NCI-H2227 treated with DMSO at 0.1 percent for 48 hours (cell line): ENCODE measurements at places on chromosomes 2 and 18.

DNA sequence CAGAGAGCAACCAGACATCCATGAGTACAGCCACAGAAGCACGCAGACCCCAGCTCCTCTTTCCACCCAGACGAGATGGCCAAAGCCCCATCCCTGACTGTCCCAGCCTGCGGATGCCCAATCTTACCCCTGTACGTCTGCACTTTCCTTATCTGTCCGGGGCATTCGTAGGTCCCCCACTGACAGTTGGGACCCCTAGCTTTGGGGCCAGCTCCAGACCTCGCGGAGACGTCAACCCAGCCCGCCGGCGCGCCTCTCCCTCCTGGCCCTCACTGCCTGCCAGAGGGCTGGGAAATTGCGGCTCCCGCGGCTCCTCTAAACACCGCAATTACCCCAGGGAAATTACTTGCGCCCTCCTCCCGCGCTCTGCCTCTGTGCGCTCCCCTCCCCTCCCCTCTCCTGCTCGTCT lies 2.3 kb downstream of the ECEL1 start:
- DNase-seq, result peak; percentile 71

DNA sequence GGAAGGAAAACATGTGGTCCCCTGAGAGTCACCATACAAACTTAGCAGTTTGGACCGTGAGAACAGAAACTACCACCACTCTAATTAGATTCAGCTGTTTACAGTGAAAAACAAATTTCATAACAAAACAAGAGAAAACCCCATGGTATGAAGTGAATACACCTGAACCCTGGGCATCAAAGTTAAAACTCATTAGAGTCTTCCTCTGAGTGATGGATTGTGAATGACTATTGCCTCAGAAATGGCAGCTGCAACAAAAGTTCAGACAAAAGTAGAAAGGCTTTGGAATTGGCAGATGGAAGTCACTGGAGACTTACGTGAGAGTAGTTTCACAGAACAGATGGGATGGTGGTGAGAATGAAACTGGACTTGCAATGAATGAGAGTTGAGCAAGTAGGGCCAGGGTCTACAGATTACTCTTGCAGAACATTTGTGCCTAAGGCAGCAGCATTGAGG lies 98.0 kb downstream of the AAK1 start:
- no peak for DNase-seq

DNA sequence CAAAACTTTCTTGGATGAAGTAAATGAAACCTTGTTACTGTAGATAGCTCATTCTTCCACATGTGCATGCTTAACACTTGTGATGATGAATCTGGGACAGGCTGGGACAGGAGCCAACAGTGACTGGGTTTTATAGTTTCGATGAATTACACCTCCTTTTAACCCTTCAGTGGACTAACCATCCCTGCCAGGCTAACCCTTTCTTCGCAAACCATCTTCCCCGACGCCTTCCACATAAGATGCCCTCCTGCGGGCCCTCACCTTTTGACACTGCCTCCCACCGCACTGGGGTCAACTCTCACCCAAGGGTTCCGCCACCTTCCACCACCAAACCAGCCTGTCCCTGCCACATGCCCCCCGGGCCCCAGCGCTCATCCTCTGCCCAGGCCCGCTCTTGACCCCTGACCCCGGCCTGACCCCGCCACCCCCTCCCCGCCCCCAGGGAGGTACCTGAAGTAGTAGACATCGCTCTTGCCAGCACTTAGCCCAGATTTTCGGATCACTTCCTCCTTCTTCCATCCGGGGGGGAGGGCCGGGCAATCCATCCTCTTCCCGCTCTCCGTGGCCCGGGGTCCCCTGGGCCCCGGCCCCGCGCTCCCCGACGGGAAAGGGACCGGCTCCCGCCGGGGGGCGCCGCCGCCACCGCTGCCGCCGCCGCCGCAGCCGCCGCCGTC lies 764 bp downstream of the MBD2 start:
- peak; percentile 37 for DNase-seq

DNA sequence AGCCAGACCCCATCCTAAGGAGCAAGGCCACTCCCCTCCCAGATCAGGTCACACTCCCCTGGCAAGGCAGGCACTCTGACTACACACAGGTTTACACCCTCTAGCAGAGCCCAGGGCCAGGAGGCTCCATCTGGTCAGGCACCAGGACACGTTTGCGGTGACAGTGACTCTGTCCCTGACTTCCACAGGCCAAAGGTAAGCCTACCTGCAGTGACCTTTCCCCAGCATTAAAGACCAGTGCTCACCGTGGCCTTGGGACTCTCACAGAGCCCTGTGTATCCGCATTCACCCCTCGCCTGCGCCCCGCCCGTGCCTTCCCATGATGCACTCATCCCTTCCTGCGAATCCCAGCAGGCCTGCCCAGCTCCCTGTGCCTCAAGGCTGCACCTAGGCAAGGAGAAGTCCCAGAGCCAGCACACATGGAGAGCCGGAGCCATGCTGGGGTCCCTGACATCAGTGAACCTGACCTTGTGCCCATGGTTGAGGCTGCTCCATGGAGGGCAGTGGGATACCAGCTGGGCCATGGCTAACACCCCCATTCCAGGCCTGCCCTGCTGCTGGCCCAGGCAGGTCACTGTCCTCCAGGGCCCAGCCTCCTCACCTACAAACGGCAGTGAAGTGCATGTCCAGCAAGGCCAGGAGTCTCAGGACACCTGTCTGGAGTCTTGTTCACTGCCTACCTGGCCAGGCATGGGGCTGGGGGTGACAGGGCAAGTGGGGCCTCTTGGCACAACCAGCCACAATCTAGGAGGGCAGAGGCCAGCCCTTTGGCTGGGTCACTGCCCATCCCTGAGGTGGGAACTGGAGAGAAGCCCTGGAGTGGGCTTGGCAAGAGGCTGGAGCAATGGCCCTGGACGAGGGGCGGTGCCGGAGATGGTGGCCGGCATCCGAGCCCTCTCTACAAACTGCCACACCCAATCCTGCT lies 3.0 kb downstream of the NEURL3 start:
- DNase-seq, result no peak

GRCh38 chr2:218360453-218360852 lies 3.8 kb downstream of the CATIP start:
- no peak for DNase-seq

- DNase-seq, result no peak
These were observed 81.9 kb upstream of the VWC2L start for GRCh38 chr2:214328941-214329340.

DNA sequence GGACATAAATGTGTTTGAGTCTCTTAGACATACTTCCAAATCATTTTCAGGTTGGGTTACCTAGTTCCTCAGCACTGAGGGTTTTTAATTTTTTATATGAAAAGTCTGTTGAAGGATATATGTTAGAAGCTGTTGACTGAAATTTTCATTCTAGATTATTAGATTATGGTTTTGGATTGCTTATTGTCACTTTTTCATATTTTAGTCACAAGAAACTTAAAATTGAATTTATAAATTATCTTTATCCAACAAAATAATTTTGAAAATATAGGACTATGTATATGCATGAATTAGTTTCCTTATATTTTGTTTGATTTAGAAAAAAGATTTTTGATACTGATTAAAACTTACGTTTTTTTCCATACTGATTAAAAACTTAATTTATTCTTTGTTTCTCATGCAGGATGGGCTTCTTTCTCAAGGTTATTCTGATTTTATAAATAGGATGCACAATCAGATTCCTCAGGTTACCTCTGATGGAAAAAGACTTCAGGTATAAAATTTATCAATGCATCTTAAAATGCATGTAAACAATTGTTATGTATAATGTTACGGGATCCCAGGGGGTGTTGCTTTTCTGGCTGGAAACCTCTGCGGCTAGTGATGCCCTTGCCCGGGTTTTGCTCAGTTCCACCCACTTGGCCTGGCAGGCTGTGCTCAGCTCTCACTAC lies 26.2 kb downstream of the DDX1 start:
- no peak for DNase-seq

- DNase-seq, result no peak
These were observed 114.9 kb downstream of the EIPR1 start for GRCh38 chr2:3262437-3263388.

DNA sequence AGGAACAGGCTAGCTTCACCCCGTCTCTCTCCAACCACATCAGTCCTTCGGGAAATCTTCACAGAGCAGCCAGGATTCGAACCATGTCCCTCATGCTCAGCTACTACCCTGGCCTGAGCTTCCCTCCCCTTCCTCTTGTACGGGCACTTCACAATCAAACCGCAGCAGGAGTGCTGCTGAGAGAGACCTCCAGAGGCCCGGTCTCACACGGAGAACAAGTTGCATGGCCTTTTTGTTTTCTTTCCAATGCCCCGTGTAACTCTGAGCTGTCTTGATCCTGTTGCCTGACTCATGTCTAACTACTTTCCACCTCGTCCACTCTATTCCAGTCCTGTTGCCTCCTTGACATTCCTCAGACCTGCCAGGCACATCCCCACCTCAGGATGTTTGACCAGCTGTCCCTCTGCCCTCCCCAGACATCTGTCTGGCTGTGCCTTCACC lies 25.4 kb downstream of the FBLN7 start:
- no peak for DNase-seq

- no peak for DNase-seq
These were observed 127.8 kb downstream of the MEP1B start for GRCh38 chr18:32317651-32318050.

- DNase-seq, result no peak
These were observed 43.5 kb upstream of the ZNF397 start for GRCh38 chr18:35197296-35197695.

DNA sequence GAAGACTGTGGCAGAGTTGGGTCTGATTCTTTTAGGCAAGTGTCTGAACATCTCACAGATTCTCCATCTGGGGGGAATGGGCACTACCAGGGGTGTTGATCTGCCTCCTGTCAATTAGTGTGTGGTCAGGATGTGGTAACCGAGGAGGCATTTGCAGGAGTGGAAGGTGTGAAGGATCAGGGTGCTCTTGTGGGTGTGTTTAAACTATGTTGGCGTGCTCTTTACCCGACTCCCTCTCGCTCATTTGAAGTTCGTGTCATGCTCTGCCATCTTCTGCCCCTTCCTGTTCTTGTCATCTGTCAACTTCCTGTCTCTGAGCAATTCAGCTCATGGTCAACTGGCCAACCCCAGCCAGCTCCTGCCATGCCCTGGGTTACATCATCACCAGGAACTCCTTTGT lies 107.9 kb downstream of the RTN4 start:
- no peak for DNase-seq

DNA sequence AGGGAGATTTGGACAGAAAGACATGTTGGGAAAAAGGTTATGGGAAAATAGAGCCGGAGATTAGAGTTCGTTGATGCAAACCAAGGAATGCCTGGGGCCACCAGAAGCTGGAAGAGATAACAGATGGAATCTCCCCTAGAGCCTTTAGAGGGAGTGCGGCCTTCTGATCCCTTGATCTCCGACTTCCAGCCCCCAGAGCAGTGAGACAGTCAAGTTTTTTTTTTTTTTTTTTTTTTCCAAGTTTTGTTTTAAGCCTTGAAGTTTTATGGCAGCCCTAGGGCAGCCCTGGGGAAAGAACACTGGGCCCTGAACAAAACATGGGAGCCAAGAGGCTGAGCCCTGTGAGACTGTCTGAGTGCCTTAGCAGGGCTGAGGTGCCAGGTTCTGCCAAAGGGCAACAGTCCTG lies 6.5 kb downstream of the DGKD start:
- no peak for DNase-seq

- no peak for DNase-seq
These were observed 687.8 kb downstream of the SLC4A3 start for GRCh38 chr2:220315098-220315823.
